CD4-positive, alpha-beta memory T cell (primary cell): ENCODE measurements at places on chromosomes 2 and 18. TPM values are rescaled to one million over a fixed set of nuclear protein-coding genes. Genes with fewer than 3 reads are reported as not detected.
A peak's percentile ranks its signal among the peaks of the same experiment; 100 is the strongest.

The G6PC2 gene
- polyA plus RNA-seq: not detected

The CXCR4 gene
- 1,556 TPM for polyA plus RNA-seq

GRCh38 chr2:74902281-74902860 lies 56.1 kb upstream of the POLE4 start:
- DNase-seq: no peak

- no peak for DNase-seq
These were observed 55.9 kb downstream of the RAB31 start for GRCh38 chr18:9764011-9764481.

The LPIN1 gene
- polyA plus RNA-seq: 28.7 TPM

GRCh38 chr2:43129676-43130547 lies 96.5 kb downstream of the ZFP36L2 start:
- DNase-seq: peak; percentile 56

DNA sequence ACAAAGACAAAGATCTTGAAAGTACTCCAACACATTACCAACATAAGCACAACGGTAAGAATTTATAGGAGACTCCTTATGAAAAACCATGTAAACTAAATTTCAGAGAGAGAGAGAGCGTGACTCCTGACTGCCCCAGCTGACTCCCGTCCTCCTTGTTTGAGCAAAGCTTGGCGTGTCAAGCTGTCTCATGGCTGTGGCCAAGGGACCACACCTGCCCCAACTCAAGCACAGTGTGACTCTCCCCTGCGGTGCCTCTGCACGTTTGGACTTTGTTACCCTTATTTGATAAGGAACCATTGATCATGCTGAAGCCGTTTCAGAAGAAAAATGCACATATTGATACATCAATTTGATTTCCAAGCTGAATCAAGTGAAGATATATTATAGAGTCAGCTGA lies 124.8 kb downstream of the COL6A3 start:
- DNase-seq: no peak

- no peak for DNase-seq
These were observed 55.5 kb downstream of the SGPP2 start for GRCh38 chr2:222479859-222480258.

The UGT1A8 gene
- polyA plus RNA-seq: not detected

The CCNYL1 gene
- 1.00 TPM for polyA plus RNA-seq

DNA sequence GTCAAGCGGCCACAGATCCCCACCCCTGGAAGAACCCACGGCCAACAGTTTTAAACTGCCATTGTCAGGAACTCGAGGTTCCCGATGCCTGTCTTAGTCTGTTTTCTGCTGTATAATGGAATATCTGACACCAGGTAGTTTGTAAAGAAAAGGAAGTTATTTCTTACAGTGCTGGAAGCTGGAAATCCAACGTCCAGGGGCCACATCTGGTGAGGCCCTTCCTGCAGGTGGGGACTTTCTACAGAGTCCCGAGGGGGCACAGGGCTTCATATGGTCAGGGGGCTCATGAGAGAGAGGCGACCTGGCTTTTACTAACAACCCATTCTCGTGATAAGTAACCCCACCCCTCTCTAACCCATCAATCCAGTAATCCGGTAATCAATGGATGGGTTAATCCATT lies 501.6 kb upstream of the MYT1L start:
- DNase-seq: no peak

- DNase-seq: no peak
These were observed 79.1 kb upstream of the GRB14 start for GRCh38 chr2:164700390-164700789.

The AP1S3 gene
- 1.3 TPM for polyA plus RNA-seq

The IGFBP2 gene
- polyA plus RNA-seq: not detected

- no peak for DNase-seq
These were observed at the start of gene ERMN for GRCh38 chr2:157325786-157326185. Gene ERMN (minus strand): TSS chr2:157325824. CDS start chr2:157325642, 182 bp downstream.

The OSBPL6 gene
- 0.49 TPM for polyA plus RNA-seq
